ENCODE measurements at places on chromosomes 4 and X.

- DNase-seq = no peak
Observed at GRCh38 chr4:113169368-113169767, 119.9 kb downstream of the ANK2 start.

- no peak for DNase-seq
Observed at GRCh38 chr4:106893395-106893881, 142.7 kb downstream of the DKK2 start.

DNA sequence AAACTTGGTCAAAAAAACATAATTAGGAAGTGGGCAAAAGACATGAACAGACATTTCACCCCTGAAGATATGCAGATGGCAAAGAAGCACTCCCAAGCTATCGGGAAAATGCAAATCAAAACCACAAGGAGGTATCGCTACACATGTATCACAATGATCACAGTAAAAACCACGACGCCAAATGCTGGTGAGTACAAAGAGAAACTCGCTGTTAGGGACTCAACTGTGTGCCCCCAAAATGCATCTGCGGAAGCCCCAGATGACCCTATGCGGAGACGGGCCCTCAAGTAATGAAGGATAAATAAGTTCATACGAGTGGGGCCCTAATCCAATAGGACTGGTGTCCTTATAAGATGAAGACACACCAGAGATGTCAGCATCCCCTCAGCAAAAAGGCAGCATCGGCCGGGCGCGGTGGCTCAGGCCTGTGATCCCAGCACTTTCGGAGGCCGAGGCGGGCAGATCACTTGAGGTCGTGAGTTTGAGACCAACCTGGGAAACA is 10.2 kb downstream of the GAK start:
- DNase-seq = no peak

GRCh38 chr4:102533348-102533747 is 32.2 kb downstream of the NFKB1 start:
- no peak for DNase-seq

DNA sequence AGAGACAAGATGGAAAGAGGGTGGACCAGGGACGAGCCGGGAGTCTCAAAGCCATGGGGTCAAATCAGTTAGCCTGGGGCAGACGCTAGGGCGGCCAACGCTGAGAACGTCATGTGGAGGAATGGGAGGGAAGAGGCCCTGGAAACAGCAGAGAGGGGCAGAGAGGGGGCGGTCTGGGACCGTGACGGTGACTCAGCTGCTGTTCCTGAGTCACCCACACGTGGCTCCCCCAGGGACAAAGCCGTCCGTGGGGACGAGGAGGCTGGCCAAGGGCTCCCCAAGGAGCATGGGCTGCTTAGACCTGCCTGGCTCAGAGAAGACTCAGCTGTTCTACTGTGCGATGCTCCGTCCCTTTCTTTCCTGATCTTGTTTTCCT is 108.4 kb upstream of the LRPAP1 start:
- peak; percentile 32 for DNase-seq

DNA sequence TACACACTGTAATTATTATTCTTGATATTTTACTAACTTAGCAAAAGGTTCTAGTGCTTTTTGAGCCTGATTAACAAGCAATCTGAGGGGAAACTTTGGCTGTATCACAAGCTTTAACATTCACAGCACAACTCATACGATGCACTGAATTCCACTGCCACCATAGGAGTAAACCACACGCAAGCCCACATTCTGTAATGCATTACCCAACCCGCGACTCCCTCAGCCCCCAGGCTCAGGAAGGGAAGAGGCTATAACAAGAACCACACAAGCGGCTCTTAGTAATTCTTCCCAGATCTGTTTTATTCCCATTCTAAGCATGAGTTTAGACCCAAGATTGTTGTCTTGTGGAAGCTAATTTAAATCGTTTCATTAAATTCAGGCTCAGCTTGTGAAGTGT is 138.5 kb upstream of the TBL1X start:
- DNase-seq = no peak

DNA sequence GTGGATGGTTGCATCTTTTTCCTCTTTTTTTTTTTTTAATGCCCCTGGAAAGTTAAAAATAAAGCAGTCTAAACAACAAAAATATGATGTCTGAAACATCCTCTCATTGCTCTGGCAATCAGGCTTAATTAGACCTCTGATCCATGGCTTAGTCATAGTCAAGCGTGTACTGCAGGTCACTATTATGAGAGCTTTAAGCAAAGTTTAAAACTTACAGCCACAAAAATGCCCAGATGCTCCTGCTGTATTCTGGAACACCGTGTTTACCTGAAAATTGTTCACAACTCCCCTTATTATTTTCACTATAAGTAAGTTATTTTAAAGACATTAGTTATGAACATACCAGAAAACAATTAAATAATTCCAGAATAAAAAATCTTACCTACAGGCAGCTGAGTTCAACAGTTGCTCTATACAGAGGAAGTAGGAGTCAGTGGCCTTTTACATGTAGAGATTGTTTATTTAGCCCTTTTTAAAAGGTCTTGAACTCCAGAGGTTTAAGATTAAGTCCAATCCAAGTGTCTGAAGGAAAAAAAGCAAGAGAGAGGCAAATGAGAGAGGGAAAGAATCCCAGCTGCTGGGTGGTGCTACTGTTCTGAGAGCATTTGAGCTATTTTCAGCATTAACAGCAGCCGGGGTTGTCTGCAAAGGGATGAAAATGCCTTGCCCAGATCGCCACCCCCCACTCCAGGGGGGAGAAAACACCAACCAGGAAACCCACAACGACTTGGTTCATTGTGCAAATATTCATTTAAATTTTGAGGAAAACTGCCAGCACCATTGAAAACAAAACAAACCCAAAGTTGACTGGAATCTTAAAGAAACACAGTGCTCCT is 36.9 kb downstream of the SORBS2 start:
- DNase-seq = no peak

DNA sequence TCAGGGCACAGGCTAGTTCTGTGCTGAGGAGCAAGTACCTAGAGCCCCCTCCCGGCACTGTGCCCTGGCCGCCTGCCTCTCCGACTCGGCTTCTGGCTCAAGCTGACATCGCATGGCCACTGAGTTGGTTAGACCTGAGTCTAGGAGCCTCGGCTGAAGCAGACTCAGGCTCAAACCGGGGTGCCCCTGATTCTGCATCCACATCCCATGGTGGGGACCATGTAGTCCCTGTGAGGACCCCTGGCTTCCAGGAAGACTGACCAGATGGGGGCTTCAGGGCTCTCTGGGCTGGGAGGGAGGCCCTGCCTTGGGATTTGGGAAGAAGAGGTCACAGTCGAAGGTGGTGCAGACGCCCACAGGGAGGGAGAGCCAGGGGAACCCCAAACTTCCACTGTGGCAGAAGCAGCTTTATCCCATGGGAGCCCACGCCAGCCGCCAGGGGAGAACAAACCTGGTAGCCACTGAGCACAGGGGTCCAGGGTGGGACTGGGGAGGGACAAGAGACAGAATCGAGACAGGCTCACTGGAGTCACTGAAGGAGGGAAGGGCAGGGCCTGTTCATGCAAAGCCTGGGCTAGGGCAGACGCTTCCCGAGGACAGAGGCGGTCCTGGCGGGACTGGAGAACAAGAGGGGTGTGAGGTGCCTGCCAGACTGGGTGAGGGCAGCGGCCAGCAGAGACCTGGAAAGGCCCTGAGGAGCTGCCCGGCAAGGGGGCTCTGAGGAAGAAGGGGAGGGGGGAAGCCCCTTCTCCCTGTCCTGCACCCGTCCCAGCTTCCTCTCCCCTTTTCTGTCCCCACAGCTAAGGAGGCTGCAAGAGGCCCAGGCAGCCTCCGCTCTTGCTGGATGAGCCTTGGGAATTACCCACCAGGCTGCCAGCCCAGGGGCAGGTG is 1.1 kb downstream of the PDE6B start:
- no peak for DNase-seq

GRCh38 chr4:1541449-1542225 is 135.4 kb upstream of the NKX1-1 start:
- no peak for DNase-seq

- DNase-seq = no peak
Observed at GRCh38 chr4:114116861-114117260, 137.4 kb upstream of the ARSJ start.

DNA sequence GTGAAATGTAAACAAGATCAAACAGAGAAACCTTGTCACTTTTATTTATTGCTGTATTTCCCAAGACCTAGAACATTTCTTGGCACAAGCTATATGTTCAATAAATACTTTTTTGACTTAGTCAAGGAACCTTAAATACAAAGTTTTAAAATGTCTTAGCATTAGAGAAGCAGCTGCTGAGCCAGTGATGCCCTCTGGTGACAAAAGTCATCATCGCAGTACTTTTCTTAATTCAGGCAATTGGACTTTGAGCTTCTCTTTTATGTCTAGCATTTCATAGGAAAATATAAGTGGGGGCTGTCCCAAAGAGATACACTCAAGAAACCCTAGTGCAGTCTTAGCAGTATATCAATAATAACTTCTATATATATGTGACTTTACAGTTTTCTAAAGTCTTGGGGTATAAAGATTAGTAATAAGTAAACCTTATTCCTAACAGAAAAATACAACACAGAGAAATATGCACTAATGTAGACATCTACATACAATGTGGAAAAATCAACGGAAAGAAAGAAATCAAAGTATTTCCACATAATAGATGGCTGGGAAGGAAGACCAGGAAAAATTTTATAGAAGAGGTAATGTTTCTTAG is 118.4 kb downstream of the DTHD1 start:
- peak; percentile 48 for DNase-seq

DNA sequence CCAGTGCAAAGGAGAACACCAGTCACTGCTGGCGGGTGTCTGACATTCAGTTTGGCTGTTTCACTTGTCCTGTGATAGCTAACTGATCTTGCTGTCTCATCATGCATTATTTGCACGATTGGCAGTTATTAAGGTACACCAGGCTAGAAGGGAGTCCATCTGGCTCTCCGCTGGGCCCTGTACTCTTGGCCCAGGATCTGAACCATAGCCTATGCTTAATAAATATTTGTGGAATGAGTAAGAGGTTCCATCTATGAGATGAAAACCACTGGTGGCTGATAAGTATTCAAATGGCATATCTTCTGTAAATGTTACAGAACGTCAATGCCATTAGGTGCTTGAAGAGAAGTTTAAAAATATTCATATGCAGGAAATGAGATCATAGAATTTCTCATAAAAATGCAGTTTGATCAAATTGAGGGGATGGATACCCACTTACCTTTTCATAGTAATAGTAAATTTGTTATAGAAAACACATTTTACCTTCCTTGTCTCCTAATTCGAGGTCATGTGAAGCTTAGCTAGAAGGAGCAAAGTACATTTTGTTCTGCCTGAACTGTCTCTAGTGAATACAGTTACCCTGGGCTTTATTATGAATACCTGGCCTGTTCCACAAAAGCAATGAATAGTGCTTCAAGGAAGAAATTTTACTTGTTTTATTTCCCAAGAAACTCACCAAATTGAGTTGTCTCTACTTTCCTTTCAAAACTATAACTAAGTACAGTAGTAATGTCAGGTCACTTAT is 213.5 kb downstream of the CBR4 start:
- no peak for DNase-seq

DNA sequence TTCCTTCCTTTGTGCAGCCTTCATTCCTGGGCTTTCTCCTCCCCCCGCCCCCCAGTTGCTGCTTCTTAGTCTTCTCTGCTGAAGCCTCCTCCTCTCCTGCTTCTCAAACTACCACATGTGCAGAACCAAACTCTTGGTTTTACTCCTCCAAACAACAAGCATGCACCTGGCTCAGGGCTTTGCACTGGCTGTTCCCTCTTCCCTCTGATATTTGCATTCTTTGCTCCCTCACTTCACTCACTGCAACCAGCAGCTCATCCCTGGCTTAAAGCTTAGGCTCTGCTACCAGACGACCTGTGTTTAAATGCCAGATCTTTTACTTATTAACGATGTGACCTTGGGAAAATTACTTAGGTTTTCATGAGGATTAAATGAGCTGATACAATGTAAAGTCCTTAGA is 51.4 kb downstream of the MED28 start:
- DNase-seq = no peak

DNA sequence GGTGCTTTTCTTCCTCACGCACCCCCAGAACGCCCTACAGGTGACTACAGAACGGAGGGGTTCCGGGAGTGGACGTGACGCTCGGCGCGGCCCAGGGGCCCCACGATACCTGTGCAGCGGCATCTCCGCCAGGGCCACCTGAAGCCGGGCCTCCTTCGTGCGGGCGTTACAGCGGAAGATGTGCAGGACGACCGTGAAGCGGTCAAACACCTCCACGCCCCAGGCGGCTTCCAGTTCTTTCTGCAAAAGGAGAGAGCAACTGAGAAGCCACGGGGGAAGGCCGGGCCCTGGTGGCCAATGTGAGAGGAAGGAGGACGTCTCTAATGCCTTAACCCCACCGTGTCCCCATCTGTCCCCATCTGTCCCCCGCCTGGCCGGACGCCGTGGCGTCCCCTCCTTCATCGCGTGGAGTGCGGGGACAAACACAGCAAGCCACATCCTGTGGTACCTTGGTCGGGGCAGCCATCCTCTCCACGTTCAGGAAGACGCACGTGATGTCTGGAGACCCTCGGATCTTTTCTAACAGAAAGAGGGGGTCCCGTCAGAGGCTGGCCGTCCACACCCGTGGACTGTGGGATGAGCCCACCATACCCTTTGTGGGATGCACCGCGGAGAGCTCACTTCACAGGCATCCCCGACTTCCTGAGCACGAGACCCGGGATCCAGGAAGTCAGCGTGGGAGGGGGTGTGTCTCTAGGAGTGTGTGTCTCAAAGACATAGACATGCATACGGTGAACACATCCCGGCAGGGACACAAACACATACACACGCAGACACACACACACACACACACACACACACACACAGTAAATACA is 3.6 kb downstream of the GTPBP6 start:
- DNase-seq = no peak

GRCh38 chr4:5824635-5825034 is 68.3 kb downstream of the CRMP1 start:
- peak; percentile 5 for DNase-seq

DNA sequence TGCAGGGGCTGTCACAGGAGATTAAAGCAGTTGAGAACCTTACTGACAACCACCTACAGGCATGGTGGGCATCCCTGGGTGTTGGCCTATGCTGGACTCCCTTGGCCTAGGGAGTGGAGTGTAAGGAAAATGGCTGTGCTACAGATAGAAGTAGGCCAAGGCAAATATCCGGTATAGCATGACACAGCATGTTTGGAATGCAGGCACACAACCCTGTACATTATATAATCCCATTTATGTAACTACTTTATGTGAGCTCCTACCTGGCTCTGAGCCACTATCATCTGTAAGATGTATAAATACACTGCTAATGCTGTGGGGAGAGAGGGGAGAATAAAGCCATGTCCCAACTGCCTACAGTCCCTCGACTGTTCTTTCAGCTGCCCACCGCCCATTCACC is 38.7 kb upstream of the KCTD8 start:
- no peak for DNase-seq

GRCh38 chrX:132181364-132181763 is 37.9 kb downstream of the RAP2C start:
- DNase-seq = no peak

- DNase-seq = no peak
Observed at GRCh38 chrX:24902806-24903205, 113.0 kb downstream of the ARX start.

GRCh38 chr4:159723341-159724048 is 620.6 kb downstream of the RAPGEF2 start:
- DNase-seq = no peak

- DNase-seq = no peak
Observed at GRCh38 chr4:7435471-7436061, 836 bp upstream of the PSAPL1 start.

GRCh38 chr4:55458164-55458563 is 62.4 kb downstream of the TMEM165 start:
- no peak for DNase-seq

- DNase-seq = no peak
Observed at GRCh38 chr4:133968174-133968573, 233.4 kb downstream of the PABPC4L start.

Measured in inflammatory macrophage treated with lipopolysaccharide for 4 hours (primary cell).